A673 (cell line): ENCODE measurements at places on chromosomes 12 and 14.

GRCh38 chr14:91693346-91693745 lies 38.5 kb downstream of the CATSPERB start:
- no peak for DNase-seq

DNA sequence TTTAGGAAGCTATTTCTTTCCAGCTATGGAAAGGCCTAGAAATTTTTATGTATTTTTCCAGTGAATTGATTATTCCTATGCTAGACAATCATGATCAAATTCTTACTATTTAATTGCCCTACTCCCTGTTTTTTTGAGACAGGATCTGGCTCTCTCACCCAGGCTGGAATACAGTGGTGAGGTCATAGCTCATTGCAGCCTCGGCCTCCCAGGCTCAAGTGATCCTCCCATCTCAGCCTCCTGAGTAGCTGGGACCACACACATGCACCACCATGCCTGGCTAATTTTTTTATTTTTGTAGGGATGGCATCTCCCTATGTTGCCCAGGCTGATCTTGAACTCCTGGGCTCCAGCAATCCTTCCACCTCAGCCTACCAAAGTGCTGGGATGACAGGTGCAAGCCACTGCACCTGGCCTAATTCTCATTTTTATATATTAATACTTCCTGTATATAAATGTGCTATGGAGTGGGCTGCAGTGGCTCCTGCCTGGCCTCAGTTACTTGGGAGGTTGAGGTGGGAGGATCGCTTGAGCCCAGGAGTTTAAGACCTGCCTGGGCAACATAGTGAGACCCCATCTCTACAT lies 16.0 kb upstream of the MDM2 start:
- no peak for DNase-seq

GRCh38 chr12:27060740-27061139 lies 21.6 kb downstream of the C12orf71 start:
- no peak for DNase-seq

GRCh38 chr14:98176892-98177291 lies 1095.1 kb downstream of the BCL11B start:
- DNase-seq = no peak

DNA sequence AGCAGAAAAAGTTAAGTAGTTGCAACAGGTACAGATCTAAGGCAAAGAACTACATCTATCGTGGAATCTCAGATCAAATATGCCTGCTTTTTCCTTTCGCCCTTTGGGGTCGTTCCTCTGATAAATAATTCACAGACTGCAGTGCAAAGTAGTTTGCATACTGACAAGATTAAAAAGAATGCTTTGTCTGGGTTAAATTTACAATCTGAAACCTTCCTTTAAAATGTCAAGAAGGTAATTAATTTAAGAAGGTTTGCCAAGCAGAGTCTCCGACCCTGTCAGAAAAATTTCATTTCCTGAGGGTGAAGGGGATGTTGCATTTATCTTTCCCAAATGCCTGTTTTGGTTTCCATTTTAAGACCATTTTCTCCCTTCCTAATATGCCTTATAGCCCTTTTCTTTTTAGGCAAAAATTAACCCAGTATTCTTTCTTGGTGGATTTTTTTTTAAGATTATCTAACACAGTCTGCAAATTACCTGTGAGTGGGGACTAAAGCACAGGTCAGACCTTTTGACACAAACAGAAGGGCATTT lies 406.9 kb downstream of the LRIG3 start:
- DNase-seq = peak; percentile 55

- no peak for DNase-seq
Measured at GRCh38 chr14:73795466-73795865, 56.2 kb upstream of the PTGR2 start.

- DNase-seq = no peak
Measured at GRCh38 chr12:2759733-2760132, 35.0 kb upstream of the FKBP4 start.

GRCh38 chr12:118136559-118137003 lies 657 bp downstream of the PEBP1 start:
- peak; percentile 40 for DNase-seq

DNA sequence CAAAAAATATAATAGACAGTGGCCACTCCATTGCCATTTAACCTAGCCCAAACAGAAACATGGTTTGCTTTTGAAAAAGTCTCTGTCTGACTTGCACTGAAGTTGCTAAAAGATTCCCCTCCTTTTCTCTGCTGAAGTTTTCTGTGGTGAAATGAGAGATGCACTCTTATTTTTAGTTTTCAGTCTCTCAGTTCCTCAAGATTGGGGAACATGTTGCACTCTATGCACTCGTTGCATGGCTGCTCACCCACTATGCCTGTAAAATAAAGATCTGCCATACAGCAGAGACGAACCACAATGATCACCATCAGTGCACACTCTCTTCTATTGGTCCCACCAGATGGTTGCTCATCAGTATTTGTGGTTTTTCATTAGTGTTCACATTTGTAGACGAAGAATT lies 13.1 kb upstream of the DAAM1 start:
- DNase-seq = no peak

DNA sequence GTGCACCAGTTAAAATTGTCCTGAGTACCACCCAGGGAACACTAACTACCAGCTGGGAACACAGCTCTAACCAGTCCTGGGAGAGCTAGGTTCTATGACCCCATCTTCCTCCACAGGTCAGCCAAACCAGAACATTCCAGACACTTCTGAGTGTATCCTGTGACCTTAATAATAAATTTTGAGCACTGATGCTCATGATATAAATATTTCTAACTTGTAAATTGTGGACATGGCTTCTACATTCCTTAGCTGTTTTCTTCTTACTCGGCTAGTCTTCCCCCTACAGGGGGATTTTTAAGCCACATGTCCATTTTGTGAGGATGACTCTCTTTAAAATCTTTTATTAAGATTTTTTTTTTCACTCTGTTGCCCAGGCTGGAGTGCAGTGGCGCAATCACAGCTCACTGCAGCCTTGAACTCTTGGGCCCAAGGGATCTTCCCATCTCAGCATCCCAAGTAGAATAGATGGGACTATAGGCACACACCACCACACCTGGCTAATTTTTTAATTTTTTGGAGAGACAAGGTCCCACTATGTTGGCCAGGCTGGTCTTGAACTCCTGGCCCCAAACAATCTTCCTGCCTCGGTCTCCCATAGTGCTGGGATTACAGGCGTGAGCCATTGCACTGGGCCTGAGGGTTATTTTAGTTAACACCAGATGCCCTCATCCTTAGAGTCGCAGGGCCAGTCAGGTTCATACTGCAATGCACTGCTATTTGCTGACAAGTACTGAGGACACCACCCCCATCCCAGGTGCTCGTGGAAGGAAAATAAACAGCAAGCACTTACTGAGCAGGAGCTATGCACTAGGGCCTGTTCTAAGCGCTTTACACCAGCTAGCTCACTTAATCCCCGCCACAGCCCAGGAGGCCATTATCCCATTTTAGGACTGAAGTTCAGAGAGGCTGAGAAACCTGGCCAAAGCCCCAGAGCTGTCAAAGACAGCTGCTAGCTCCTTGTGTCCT lies 142.6 kb upstream of the NCOR2 start:
- DNase-seq = no peak

GRCh38 chr14:105497671-105498429 lies 6.8 kb downstream of the TEDC1 start:
- DNase-seq = no peak

GRCh38 chr14:33696165-33696564 lies 254.7 kb downstream of the EGLN3 start:
- DNase-seq = no peak

DNA sequence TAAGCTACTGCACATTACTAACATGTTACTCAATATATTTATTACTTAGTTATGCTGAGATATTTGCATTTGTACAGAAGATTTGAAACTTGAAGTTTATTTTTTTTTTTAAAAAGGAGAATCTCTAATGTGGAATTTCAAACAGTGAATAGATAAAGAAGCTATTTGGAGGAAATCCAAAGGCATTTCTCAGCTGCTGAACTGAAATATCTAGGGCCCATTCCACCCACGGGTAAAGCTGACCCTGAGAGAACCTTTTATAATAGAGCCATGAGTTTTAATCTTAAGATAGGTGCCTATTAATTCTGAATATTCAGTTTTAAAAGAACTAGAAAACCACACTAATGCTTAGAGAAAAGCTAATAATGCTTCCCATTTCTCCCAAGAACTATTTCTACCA lies 225.4 kb upstream of the CAND1 start:
- no peak for DNase-seq

DNA sequence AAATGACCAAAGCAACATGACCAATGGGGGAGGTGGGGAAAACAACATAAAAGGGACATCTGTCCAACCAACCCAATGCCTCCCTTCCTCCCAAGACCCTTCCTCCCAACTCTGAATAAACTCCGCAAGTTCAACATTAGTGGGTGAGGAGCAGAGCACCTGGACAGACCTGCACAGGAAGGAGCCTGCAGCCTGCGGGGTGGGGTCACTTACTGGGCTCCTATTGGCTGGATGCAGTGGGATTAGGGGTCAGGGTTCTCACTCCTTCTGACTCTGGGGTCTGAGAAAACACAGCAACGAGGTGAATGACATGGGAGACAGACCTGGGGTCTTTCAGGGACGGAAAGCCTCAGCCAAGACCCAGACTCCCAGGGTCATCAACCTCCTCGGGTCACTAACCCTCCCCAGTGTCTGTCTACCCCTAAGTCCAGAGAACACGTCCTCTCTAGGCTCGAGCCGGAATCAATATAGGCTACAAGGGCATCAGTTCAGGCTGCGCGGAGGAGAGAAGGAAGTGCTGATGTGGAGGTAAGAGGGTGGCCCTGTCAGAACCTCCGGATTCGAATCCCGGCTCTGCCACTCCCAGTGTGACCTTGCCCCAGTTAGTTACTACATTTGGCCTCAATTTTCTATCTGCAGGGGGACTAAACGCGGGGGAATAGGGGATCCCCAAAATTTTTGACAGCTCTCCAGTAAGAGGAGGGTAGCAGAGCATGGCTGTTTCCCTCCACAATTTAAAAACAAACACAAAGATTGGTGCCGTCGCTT lies 860 bp downstream of the NDRG2 start:
- DNase-seq = no peak

GRCh38 chr12:115201966-115202365 lies 518.0 kb upstream of the TBX3 start:
- DNase-seq = no peak

DNA sequence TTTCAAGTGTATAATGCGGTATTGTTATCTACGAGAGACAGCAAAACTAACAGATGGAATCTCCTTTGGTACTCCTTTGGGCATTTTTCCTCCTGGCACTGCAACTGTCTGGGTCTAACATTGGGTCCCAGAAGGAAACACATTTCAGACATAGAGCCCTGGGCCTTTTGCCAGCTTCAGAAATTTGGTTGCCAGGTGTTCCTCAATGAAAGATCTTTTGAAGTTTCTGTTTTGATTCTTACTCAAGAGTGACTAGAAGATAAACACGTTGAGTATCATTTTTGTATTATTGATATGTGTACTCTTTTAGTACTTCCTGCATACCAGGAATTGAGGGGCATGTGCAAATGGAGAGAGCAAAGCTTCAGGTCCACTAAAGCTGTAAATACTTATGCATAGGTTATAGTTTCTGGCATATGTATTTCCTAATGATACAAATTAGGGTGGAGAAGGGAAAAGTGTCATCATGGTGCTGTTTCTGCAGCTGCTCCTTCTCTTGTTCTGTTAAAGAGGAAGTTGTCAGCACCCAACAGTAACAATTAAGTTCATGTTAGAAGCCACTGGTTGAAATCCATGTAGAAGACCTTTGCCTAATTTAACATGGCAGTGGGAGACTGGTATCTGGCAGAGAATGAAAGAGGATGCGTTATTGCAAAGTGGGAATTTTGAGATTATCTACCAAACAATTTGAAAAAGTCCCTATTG lies 53.5 kb downstream of the SLC38A6 start:
- DNase-seq = no peak

GRCh38 chr12:51838036-51838435 lies 10.5 kb downstream of the FIGNL2 start:
- DNase-seq = no peak

DNA sequence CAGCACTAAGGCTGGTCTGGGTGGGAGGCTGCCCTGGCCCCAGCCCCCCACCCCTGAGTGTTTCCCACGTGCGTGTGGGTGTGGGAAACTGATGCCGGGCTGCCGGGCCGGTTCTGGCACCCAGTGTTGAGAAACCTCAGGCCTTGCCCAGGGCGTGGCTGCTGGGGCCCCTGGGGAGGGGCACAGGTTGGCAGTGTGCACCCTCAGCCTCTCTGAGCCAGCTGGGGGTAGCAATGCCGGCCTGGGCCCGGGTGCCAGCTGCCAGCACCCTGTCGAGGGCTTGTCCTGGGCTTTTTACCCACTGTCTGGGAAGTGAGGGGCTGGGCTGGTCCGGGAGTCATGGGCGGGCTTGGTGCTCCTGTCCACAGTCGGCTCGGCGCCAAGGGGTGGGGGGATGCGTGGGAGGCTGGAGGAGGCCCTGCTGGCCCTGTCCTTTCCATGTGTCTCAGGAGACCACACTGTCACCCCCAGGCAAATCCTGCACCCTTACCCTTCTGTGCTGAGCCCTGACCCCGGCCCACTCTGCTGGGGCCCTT lies 15.7 kb downstream of the ASPG start:
- no peak for DNase-seq

- no peak for DNase-seq
Measured at GRCh38 chr12:94977766-94978468, 25.6 kb downstream of the NDUFA12 start.

- DNase-seq = no peak
Measured at GRCh38 chr14:34024768-34025144, 73.9 kb upstream of the EGLN3 start.

DNA sequence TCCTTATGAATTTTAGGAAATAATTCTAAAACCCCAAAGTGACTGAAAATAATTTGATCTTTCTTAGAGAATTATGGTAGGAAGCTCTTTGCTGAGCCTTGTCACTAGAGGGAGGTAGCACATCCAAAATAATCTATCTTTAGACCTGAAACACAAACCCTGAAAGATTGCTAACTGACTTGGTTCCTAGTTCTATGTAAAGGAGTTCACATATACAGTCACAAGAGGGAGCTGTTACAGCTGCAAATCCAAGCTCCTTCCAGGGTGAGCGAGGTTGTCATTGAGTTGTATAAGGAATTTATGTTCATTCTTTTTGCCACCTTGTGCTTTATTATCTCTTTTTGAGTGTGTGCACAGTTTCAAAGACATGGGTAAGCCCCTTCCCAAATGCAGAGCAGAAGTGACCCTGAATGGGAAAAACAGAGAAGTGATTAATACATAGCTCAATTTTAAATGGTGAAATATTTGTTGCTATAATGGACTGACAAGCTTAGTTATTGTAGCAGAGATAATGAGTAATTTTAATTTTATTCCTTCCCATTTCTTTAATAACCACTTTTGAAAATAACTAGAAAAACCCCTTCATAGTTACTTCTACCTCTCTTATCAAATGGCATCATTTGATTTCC lies 387.9 kb downstream of the DAD1 start:
- peak; percentile 79 for DNase-seq

DNA sequence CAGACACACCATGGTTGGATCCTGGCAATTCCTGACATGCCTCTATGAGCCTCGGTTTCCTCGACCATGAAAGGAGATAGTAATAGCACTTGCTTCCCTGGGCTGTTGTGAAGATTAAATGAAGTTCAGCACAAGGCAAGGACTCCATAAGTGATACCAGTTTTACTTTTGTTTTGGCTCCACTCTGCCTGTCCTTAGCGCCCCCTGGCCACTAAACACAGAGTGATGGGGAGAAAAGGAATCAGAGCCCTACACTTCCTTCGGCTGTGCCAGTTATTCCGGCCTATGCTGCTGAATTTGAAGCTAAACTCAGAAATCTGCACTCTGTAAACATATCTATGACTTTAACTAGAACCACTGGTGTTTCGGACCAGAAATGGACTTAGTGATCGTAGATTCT lies 173.8 kb downstream of the C12orf75 start:
- DNase-seq = no peak

GRCh38 chr12:47882781-47883546 lies 21.8 kb downstream of the VDR start:
- DNase-seq = no peak
